ENCODE measurements at places on chromosomes 5 and 9.

- no peak for DNase-seq
These were observed 189.3 kb downstream of the TRPM3 start for GRCh38 chr9:70932097-70932496.

DNA sequence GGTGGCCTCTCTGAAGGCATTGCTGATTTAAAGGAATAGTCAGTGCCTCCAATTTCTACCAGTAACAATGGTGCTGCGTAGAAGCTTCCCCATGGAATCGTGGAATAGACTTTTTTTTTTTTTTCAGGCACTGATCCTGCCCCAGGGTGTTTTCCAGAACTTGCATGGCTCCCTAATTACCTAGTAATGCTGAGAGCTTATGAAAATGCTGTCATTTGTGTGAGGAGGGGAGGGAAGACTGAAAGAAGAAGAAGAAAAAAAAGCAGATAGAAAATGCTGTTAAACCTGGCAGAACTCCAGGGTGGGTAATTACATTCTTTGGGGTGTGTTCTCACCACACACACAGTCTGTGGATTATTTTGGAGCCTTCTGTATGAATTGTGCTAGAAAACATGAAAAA is 4.8 kb upstream of the GRIA1 start:
- DNase-seq, result no peak

- no peak for DNase-seq
These were observed 6.6 kb downstream of the RGS14 start for GRCh38 chr5:177364159-177364962.

DNA sequence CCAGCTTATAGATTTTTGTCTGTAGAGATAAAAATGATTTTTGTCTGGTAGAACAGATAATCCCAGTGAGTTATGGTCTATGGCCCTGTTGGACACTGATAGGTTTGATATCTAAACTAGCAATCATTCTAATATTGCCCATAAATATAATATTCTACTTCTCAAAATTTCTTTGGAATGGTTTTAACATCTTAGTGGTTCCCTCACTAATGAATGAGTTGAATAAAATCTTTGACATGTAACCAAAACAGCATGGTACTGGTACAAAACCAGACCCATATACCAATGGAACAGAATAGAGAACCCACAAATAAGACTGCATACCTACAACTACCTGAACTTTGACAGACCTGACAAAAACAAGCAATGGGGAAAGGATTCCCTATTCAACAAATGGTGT is 219.7 kb downstream of the SEC61B start:
- no peak for DNase-seq

DNA sequence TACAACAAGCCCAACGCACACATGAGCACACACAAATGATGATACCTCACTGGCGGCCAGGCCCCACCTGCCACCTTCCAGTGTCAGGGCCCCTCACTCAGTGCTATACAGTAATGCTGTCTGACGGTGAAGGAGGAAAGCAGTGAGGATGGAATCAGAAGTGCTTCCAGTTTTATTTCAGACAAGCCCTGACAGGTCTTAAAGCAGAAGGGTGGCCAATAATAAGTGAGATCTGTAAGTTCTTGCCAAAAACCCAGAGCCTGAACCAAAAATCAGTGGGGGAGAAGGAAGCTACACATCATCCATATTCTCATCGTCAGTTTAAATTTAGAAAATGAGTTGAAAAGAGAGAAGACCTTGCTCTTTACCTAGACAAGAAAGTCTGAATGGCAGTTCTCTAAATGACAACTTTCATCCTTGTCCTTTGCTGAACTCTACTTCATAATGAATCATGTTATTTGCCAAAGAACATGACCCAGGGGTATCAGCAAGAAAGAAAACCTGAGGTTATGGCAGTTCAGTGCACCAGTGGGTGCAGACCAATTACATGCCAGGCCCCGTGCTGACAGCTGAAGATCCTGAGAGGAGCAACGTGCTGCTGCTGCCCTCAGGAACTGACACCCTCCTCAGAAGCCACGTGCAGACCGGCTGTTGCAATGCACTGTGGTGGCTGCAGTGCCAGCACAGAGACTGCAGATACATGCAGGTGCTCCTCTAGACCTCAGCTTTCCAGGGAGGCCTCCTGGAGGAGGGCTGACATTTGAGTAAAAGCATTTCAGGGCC is 118.7 kb downstream of the DROSHA start:
- no peak for DNase-seq

- peak; percentile 82 for DNase-seq
These were observed at the start of gene FAM13B for GRCh38 chr5:138032572-138033385. Gene FAM13B, minus strand, starts transcription at chr5:138033079. Its CDS starts 13,968 bp downstream, at chr5:138019111.

DNA sequence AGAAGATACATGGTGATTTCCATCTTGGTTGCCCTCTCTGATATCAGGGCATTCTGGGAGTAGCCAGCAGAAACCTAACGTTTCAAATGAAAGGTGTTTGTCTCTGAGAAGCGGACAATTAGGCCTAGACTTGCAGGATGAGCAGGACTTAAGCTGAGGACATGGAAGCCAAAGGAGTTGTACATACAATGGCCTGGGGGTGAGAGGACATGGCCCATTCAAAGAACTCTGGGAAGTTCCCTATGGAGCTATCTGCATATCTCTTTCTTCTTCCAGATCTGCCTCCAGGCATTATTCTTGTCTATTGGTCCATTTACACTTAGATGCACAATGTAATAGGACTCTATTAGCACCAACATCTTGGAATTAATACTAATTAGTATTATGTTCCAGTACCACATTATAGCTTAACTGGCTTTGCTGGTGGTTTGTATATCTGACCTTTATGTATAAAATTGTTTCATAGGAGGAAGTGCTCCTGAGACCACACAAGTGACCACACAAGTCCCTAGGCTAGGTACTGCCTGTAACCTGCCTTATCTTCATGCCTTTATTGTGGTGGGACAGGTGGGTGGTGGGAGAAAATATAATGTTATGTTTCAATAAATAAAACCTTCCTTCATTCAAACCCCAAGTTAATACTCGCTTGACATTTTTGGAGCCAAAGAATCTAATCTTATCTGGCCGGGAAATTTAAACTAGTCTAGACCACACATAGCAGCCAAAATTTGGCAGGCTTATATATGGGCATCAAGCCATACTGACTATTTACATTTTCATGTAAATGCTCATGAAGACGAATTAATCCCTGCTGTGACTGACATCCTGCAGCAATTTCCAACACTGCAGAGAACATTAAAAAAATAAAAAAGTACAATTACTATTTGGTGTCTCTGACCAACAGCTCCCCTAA is 52.1 kb upstream of the EQTN start:
- no peak for DNase-seq

GRCh38 chr5:135645336-135646180 is 66.8 kb upstream of the CXCL14 start:
- no peak for DNase-seq

- DNase-seq, result no peak
These were observed 176.5 kb upstream of the MAP3K1 start for GRCh38 chr5:56638768-56639238.

DNA sequence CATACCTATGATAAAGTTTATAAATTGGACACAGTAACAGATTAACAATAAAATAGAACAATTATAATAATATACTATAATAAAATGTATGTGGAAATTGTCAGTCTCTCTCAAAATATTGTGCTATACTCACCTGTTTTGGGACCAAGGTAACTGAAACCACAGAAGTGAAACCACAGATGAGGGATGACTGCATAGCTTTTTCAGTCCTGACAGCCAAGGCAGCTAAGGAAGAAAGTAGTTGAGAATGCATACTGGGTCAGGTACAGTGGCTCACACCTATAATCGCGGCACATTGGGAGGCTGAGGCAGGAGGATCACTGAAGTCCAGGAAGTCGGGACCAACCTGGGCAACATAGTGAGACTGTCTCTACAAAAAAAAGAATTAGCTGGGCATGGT is 8.9 kb downstream of the SRP19 start:
- DNase-seq, result no peak

GRCh38 chr9:33297432-33297831 is 7.1 kb downstream of the NFX1 start:
- peak; percentile 84 for DNase-seq

DNA sequence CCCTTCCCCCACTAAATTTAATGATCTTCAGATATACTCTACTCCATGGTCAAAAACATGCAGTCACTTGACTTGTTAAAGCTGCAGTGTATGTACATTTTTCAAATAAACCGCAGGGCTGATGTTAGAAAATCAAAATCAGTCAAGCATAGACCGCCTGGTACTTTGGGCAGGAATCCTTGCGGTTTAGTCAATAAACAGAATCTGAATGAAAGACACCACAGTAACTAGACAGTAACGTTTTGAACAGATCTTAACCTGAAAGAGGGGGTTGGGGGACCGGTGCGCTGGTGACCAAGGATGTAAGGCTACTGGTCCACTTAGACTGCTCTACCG is 188.8 kb downstream of the BNC2 start:
- DNase-seq, result no peak

All from naive B cell (primary cell).